ENCODE measurements at places on chromosomes 5 and 9.

DNA sequence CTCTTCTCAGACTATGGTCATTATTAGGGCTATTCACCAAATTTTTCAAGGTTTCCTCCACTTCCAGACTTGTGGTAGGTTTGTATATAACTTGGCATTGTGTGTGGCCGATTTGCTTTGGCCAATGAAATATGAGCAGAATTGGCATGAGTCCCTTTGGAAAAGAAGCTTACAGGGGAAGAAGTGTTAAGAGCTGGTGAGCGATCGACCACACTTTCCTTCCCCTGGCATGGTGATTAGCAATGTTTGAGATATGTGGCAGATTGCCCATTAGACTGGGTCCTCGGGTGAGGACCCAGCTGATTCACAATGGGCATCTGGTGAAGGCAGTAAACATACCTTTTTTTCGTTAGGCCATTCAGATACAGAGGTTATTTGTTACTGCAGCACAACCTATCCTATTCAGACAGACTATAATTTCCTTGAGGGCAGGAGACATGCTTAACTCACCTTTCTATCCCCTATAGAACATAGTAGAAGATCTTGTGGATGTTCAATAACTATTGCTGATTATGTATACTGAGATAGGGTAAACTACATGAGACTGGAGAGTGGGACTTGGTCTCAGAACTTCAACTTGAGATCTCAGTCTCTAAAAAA, 62.8 kb upstream of the KLF9 start:
- DNase-seq, result peak; percentile 42

DNA sequence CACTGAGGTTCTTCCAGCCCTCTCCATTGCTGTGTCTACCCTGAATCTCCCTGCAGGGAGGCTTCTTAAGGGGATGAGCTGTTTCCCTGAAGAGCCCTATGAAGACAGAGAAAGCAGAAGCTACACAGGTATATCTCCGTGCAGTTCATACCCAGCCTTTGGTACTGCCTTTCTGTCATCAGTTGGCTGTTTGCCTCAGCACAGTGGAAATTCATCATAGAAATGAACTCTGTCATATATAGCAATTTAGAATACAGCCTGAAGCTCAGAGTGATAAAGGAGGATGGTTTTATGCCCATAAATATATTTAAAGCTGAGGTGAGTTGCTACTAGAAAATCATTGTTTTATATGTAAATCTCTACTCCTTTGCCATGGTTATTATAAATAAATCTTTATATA, 42.6 kb upstream of the KCNN2 start:
- no peak for DNase-seq

DNA sequence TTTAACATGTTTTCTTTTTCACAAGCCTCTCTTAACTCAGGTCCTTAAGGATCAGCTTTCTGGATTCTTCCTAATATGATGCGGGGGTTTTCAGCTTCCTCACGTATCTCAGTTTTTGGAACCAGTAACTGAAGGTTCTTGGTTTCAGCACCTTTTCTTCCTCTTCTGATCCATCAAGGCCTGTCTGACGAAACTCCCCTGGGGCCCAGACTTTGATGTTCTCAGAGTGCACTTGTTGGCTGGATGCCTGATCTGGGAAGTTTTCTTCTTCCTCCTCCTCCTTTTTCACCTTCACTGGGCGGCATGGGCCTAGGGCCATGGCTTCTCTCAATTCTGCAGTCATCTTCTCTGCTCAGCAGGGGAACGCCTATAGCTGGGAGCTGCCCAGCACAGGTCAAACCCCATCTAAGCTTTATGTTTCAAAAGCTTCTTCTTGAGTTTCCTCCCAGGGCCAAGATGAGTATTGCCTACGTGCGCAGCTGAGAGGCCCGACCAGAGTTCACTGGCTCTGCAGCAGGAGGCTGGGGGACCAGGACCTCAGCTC, 44.8 kb downstream of the GHR start:
- no peak for DNase-seq

DNA sequence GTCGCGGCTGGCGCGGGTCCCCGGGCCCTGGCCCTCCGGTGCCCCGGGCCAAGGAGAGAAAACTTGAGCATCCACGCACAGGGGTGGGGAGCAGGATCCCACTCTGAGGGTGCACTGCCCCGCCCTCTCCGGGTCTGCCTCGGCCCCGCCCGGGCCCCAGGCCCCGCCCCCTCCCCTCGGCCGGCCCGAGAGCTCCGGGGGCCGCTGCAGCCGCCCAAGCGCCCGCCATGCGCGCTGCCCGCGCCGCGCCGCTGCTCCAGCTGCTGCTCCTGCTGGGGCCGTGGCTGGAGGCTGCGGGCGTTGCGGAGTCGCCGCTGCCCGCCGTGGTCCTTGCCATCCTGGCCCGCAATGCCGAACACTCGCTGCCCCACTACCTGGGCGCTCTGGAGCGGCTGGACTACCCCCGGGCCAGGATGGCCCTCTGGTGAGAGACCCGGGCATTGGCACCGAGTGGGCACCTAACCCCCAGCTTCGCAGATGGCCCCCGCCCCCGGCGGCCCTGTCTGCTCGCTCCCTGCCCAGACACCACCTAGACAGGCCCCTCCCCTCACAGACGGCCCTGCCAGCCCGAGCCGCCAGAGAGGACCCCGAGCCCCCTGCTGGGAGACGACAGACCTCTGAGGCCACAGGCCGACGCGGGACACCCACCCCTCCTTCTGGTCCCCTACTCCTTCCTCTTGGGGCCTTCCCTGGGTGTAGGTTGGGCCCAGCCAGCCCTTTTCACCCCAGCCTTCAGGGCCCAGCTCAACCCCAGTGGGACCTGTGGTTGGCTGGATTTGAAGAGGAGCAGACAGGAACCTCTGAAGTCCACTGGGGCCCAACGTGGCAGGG, at the start of gene CERCAM:
TSS of gene CERCAM (plus strand) at position 207 of the 831 bp plus-strand sequence. CDS start at position 228, 21 bp downstream.
- peak; percentile 85 for DNase-seq

GRCh38 chr9:134301387-134302129, 24.7 kb upstream of the RXRA start:
- DNase-seq, result peak; percentile 61

DNA sequence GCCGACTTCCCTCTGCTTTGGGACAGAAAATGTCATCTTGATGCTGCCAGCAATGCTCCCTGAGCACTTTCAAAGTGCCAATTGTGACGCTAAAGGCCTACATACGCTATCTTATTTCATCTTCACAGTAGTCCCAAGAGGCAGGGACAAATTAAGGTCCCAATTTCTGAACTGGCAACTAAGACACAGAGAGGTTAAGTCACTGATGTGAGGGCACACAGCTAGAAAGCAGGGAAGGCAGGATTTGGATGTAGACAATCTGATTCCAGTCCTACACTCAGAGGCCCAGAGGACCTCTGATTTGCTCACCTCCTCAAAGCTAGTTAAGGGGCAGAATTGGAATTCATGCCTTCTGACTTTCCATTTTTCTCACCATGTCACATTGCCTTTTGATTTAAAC, 249.2 kb upstream of the CLINT1 start:
- DNase-seq, result no peak

- no peak for DNase-seq
Observed at GRCh38 chr5:88671106-88671504, 211.9 kb downstream of the MEF2C start.

- no peak for DNase-seq
Observed at GRCh38 chr9:13726746-13727145, 447.3 kb upstream of the MPDZ start.

DNA sequence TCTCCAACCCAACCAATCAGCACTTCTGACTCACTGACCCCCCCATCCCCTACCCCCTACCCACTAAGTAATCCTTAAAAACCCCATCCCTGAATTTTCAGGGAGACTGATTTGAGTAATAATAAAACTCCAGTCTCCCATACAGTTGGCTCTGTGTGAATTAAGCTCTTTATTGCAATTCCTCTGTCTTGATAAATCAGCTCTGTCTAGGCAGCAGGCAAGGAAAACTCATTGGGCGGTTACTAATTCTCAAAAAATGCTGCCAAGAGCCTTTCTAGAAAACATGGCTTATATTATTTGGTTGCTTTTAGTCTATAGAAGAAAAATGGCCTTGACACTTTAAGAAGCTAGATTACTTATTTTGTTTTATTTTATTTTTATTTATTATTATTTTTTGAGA, 131.7 kb downstream of the SUSD1 start:
- no peak for DNase-seq

DNA sequence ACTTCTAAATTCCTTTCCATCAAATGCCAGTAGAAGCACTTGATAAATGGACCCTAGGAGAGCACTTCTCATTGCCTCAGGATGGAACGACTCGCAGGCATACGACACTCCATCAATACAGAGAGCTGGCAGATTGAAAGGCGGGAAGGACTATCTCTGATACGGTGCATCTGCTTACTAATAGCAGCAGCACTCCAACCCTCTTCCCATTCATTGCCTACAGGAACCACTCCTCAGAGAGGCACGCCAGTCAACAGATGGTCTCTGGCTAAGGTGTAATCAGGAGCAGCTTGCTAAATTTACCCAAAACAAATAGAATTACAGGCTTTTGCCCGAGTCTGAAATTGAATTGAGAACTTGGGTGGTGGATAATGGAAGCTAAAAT, 168.1 kb downstream of the EFNA5 start:
- DNase-seq, result no peak
